ENCODE measurements at places on chromosomes 1 and 21.

- no peak for DNase-seq
These were observed 28.9 kb upstream of the EPB41 start for GRCh38 chr1:28885472-28885877.

- no peak for DNase-seq
These were observed 477.5 kb downstream of the PTPRU start for GRCh38 chr1:29713857-29714256.

DNA sequence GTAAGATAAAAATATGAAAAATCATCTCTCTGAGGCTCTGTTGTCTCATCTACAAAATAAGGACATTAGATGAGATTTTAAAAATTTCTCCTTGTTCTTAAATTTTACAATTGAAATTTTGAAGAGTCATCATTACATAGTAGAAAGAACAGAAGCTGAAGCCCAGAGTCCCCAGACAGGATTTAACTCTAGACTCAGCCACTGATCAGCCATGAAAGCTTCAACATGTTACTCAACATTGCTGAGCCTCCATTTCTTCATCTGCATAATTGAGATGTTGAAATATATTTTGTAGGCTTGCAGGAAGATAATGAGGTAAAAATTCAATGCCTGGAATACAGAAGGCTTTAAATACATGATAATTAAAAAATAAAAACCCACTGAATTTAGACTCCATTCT lies 633.3 kb downstream of the LMO4 start:
- DNase-seq, result no peak

GRCh38 chr1:231072041-231072440 lies 32.0 kb upstream of the FAM89A start:
- DNase-seq, result no peak

DNA sequence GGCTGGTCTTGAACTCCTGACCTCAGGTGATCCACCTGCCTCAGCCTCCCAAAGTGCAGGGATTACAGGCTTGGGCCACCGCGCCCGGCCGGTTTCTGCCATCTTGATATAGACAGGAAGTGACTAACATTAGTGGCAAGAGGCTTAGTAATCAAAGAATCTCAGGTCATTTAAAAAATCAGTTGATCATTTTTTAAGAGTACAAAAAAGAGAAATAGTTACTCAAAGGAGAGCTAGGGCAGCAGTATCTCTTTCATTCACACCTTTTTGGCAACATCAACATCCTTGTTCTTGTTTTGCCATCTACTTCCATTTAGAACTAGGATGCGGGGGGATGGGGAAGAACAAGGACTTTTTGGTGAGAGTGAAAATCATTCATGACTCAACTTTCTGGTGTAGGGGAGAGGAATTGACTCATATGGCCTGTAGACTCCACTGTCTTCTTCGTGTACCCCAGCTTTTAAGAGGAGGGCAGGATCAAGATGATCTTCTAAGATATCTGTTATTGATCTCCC lies 8.8 kb downstream of the FCRLB start:
- no peak for DNase-seq

GRCh38 chr1:197859024-197859423 lies 43.4 kb upstream of the C1orf53 start:
- DNase-seq, result no peak

- no peak for DNase-seq
These were observed 23.1 kb upstream of the SLC27A3 start for GRCh38 chr1:153752072-153752471.

DNA sequence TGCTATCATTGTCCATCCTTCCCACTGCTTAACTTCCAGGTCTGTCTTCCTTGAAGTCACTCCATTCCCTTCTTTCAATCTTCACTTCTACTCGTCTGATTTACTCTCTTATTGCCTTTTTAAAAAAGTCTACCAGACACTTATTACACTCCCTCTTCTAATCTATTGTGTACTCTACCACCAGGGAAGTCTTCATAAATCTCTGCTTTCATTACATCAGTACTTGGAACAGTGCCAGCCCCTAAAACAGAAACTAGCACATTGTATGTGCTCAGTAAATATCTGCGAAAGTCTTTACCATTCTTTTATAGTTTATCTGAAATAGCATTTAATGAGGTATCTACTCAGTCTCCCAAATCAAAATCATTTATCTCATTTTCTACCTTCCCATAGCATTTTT lies 236.4 kb downstream of the USH2A start:
- no peak for DNase-seq

DNA sequence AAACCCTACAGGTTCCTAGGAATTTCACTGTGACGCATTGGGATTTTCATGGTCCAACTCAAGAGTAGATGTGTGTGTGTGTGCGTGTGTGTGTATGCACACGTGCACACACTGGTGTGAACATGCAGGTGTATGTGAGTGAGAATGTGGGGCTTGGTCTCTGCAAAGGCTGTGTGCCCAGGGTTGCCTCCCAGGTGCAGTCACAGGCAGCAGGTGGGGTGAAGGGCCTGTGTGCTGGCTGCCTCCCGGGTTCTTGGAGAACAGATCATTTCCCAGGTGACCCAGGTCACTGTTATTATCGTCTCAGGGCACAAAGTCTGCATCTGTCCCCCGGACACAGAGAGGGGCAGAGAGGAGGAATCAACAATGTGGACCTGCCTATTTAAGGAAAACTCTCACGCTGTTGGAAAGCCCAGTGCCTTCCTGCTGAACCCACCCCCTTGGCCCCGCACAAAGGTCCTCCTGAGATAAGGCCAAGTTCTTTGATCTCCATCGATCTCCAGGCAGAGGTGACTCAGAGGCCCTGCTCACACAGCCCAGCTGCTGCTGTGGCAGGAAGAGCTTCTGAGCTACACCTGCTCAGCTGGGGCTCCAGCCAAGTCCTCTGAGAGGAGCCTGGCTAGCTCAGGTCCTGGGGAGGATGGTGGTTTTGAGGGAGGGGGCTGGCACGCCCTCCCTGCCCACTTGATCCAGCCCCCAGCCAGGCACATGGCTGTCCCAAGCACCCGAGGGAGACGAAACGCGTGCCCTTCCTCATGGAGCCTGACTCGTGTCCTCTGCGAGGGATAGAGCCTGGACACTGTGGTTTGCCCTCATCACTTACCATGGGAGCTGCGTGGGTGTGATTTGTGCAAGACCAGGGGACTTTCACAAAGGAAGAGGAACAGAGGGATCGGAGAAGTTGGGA lies 134.0 kb upstream of the ARHGEF16 start:
- no peak for DNase-seq

- DNase-seq, result no peak
These were observed 10.9 kb downstream of the AKNAD1 start for GRCh38 chr1:108845991-108846390.

- DNase-seq, result no peak
These were observed 509.6 kb upstream of the CXADR start for GRCh38 chr21:17003258-17003615.

DNA sequence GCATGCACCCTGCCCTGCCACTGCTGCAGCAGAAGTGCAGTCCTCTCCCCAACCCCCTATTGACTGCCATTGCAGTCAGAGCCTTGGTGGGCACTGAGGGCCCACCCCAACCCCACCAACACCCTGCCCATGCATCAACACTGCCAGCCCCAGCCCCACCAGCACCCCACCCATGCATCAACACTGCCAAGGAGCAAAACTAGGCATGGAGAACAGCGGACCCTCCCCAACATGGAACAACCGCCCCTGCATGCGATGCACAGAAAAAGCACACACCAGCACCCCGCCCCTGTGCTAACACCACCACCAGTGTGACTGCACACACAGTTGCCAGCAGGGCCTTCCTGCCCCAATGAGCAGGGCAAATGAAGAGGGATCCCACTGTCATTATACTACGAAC lies 57.1 kb downstream of the CTH start:
- no peak for DNase-seq

DNA sequence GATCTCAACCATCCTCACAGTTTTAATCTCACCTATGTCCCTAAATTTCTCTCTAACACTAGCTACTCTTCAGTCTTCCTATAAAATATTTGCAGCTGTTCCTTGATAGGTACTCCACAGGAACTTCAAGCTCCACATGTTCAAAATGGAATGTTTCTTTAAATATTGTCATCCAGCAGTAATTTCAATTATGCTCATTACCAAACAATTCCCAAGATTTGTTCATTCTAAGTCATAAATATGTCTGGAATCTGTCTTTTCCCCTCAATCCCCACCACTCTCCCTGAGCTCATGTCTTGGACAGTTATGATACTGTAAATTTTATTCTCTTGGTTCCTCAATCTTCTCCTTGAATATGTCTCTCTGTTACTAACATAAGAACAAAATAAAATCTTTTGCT lies 214.4 kb downstream of the NRIP1 start:
- DNase-seq, result no peak

DNA sequence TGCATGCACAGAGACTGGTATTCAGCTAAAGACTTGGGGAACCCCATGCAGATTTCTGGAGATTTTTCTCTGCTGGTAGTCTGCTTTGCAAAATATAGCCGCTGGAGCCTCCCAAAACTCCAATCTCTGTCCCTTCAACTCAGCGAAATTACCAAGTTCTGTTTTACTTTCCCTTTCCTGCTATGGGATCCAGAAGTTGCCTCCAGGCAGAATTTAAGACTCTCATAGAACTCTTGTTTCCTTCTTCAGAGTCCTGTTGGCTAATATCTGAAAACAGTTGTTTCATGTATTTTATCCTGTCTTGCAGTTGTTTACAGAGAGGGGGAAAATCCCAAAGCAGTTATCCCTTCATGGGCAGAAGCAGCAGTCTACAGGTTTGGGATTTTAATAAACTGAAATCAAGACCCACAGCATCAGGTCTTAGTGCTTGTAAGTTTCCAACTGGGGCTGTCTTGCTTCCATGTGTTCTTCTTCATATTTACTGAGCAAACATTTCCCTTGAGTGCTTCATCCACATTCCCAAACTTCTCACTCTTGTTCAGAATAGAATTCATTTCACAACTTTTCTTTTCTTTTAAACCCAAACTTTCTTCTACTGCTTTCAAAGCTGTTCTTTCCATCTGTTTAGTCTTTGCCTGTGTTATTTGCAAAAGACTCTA lies 221.3 kb upstream of the DMRTA2 start:
- DNase-seq, result no peak

DNA sequence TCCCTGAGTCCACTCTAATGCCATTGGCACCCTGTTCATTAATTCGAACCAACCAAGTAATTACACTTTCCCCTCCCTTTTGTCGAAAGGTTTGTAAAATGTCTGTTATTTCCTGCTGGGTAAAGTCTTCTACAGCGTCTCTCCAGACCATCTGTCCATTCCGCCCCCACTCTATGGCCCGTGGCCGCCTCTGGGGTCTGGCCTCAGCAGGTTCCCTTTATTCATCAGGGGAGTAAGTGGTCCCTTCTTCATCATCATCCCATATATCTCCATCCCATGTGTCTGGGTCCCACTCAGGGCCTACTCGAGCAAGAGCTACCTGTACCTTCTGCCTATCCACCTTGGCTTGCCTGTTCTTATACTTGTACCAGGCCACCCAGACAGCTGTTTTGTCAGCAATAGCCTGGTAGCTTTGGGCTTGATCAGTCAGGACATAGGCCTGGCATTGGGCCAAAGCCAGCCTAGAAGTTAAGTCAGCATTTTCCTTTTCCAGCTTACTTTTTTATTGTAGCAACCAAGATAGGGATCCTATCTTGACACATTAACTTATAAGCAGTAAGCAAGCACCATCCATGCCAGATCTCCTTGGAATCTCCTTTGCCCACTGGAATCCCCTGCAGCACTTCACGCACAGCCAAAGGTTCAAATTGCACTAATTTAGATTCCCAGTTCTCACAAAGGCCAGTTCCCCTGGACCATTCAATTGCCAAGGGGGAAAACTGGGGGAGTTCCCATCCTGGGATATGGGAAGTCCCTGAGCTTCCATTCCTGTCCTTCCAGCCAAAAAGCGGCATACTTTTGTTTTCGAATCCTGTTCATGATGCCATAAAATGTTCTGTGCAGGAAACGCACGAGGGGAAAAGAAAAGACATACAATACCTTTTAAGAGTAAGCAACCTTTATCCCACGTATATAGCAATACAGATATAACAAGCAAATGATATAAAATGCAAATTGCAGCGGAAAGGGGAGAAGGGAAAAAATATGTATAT lies 6.6 kb upstream of the STUM start:
- no peak for DNase-seq

DNA sequence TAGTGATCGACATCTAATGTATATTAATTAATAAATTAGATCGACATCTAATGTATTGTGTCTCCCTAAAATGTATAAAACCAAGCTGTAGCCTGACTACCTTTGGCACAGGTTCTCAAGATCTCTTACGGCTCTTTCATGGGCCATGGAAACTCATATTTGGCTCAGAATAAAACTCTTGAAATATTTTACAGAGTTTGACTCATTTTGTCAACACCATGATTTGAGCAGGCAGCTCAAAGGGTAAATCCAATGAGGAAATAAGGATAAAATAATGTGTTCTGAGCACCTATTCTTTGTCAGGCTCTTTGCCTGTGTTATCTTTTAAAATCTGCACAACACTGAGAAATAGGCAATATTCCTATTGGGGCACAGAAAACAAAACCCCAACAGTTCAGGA lies 223.4 kb upstream of the DUSP10 start:
- no peak for DNase-seq

DNA sequence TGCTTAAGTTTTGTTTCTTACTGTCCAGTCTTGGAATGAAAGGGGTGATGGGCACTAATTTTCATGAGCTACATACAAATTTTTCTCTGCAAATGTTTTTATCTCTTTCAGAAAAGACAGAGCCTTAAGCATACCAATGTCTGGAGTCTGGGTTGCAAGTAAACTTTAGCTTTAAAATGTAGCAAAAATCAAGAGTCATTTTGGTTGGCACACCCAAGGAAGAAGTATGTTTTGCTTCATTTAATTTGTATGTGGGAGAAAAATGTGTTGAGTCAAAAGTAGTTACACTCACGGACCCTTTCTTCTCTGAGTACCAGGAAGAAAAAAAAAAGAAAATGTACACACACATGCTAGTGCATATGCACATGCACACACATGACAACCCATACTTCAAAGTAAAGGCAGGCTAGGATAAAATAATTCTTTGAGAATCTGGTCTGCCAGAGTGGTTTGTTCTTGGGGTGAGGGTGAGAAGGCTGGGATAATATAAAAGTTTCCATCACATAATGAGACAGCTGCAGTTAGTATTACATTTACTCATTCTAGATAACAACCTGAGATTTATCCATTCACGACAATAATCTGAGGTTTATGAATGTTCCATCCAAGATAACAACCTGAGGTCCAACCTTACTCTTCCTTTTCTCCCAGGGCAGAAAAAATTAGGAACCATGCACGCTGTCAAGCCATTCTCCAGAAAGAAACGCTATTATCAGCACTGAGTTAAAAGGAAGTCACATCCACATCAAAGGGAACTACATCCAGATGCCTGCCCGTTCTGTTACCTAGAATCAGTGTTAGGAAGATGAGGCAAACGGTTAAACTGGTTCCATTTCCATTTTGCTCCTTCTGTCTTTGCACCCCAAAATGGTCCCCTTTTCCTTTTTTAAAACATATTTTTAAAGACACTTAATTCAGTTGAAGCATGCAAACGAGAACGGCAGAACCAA lies 9.3 kb downstream of the DPYD start:
- DNase-seq, result no peak
